ENCODE measurements at places on chromosomes 16 and 17. TPM values are rescaled to one million over a fixed set of nuclear protein-coding genes. Genes with fewer than 3 reads are reported as not detected.

DNA sequence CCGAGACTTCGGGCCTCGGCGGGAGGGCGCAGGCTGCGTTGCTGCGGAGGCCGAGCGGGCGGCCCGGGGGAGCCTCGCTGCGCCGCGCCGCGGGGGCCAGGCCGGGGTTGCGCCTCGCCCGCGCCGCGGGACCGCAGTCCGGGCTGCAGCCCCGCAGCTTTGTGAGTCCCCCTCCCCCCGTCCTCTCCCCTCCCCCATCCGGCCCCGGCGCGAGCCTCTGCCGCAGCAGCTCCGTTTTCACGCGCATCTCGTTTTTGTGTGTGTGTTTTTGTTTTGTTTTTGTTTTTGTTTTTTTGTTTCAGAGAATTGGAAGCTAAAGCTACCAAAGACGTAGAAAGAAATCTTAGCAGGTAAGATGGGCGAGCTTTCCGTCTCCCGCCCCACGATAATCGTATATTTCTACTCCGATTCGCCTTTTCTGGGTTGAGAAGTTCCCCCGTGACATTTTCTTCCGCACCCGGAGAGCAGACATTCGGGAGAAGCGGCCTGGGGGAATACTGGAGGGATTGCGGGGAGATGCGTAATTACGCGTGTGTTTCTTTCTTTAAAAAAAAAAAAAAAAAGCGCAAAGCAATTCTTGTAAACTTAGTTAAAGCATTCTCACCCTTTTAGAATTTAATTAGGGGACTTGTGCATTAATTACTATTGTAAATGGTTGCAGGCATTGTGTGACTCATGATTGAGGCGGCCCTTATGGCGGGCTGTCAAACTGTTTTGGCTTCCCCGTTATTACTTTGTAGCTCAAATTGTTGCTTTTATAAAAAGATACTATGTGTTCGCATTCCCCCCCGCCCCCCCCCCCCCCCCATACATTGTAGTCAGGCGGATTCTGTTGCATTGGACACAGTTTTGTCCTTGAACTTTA, 732 bp downstream of the TNRC6A start:
- peak; percentile 16 for DNase-seq

The B3GNT9 gene
- 63.0 TPM for total RNA-seq

The ZNF19 gene
- 5.8 TPM for total RNA-seq

The TP53TG3F gene
- total RNA-seq, result not detected

- DNase-seq, result no peak
Observed at GRCh38 chr17:50042211-50042610, 13.7 kb upstream of the ITGA3 start.

- peak; percentile 40 for DNase-seq
Observed at GRCh38 chr16:57372372-57373116, at the start of gene CX3CL1. CX3CL1 (plus strand) TSS chr16:57372490; CDS start chr16:57372569, 79 bp downstream.

DNA sequence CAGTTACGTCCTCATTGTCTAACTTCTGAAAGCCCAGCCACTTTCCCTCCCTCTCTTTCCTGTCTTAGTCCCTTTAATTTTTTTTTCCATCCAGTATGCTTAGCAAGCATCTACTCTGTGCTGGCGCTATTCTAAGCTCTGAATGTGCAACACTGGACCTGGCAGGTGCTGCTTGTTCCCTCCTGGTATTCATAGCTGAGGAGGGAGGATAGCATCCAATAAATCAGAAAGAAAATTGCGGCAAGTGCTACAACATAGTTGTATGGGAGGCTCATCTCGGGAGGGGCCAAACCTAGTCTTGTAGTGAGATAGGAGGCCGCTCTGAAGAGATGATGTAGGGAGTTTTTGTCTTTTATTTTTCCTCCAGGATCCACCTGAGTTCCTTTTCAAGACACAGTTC, 457.3 kb upstream of the HSBP1 start:
- DNase-seq, result no peak

DNA sequence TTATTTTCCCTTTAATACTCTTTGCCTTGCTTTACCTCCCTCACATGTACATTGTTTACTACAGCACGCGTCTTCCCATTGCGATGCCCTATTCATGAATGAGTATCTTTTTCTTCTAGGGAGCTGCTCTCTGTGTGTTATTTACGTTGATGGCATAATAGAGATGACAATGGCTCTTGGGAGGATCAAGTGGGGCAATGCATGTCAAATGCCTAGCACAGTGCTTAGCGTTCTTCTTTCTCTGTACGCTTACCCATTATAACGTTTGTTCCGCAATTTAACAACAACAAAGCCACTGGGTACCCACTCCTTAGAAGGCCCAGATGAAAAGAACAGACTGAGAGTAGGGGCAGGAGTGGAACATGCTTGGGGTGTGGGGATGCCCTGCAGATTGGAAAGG, 271.6 kb upstream of the TNRC6C start:
- DNase-seq, result no peak

- DNase-seq, result peak; percentile 89
Observed at GRCh38 chr17:75182569-75183436, at the start of gene SUMO2. SUMO2 (minus strand) TSS chr17:75182959; CDS start chr17:75182834, 125 bp downstream.

The SGSM2 gene
- total RNA-seq, result 23.3 TPM

The STH gene
- total RNA-seq, result not detected

The TPSD1 gene
- not detected for total RNA-seq

DNA sequence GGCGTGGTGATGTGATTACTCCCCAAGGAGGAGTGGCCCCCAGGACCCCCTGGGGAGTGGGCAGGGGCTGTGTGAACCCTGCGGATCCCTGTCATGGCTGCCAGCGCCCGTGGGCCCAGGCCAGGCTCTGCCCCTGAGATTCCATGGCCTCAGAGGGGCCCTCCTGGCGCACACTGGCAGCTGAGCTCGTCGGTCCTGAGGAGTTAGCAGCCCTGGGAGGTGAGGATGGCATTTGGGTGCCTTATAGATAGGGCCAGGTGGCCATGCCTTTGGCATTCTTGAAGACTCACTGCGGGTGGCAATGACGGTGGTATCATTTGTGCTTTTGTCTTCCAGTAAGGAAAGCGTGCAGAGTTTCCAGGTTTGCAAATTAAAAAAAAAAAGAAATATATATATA, 146.8 kb upstream of the GSE1 start:
- DNase-seq, result no peak

DNA sequence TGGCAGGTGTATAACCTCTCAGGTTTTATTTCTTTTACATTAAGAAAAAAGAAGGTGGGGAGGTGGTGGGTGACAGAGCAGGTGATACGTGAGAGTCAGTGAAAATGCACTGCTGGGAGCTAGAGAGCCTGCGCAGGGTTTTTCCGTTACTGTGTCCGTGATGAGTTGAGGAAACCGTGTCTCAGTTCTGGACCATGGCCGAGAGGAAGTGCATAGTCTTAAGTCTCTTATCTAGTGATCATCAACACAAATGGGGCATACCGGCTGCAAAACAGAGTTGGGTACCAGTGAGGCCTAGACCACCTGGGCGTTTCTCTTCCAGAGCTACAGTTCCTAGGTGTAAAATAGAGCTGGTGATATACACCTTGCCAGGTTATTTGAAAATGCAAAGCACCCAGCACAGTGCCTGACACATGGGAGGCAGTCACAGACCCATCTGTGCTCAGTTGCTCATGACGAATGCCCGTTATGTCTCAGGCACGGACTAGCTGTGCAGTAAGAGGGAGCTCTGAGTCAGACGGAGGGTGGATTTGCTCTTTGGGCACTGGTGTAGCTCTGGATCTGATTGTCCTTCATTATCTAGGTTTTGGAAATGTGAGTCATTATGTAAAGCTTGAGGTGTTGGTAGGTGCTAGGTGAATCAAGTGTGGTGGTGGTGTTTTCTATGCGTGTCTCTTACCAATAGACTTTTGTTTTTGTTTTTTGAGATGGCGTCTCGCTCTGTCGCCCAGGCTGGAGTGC, 60.9 kb downstream of the RPTOR start:
- DNase-seq, result peak; percentile 81

DNA sequence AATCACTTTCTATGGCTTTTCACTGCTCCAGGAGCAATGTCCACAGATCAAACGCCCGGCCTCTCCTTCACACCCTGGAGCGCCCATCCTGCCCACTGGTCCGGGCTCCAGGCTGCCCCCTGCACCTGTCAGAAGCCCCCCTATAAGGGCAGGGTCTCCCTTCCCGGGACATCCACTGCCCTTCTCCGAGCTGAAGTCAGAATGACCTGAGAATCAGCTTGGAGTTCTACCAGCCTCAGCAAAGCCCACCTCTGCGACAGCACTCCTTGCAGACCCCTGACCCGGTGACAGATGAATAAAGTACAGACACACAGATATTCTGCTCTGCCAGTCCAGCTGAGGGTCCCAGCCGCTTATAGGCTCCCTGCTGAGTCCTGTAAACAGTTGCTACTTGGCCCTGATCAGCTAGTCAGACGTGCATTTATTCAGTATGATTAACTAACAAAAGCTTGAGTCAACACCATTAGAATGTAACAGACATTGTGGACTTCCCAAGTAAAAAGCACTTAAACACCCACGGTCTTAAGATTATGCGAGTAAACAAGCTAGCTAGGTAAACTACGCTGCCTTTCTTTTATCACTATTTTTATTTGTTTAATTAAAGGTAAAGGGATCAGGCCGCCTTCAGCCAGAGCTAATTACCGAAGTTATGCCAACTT, 4.8 kb downstream of the SLC7A5 start:
- DNase-seq, result no peak

DNA sequence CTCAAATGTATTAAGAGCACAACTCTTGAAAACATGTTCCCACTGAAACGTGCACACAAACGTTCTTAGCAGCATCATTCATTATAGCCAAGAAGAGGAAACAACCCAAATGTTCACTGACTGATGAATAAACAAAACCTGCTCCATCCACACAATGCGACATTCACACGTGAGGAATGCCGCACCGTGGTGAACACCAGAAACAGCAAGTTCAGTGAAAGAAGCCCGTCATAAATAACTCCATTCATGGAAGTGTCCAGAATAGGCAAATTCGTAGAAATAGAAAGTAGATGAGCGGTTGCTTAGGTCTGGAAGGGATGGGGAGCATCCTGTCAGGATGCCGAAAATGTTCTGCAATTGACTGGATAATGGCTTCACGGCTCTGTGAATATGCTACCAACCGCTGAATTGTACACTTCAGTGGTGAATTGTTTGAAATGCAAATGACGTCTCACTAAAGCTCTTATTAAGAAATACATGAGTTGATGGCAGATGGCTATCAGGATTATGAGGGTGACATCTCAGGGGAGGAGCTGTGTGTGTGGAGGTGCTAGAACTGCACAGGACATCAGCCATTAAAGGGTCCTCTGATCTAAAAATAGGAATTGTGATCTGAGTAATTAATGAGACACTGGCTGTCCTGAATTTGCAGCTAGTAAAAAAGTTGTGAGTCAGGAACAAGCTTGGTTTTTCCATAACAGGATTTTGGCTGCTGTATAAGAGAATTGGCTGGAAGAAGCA, 771.0 kb downstream of the KCNJ18 start:
- DNase-seq, result no peak

- no peak for DNase-seq
Observed at GRCh38 chr17:40859536-40859935, 7.5 kb downstream of the KRT12 start.

DNA sequence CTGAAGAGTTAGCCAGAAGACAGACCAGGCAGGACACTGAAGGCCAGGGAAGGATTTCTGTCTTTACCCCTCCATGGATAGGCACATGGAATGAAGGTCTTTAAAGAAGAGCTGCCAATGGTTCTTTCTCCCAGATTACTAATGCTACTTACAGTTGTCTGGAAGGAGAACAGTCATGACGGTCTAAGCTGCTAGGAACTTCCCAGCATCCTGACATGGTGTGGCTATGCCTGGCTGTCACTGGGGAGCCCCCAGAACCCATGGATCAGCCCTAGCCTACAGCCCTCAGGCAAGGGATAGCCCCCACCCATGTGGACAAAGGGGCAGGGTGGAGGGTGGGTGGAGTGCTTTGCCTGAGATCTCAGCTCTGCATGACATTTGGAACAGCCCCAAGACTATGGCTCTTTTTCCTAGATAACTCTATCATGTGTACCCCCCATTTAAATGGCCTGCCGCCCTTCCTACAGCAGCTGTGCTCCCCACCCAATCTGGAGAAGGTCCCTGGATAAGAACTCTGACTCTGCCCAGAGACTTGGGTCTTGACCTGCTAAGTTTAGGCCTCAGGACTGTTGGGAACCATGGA, 9.2 kb upstream of the KAT7 start:
- no peak for DNase-seq

- no peak for DNase-seq
Observed at GRCh38 chr17:15440347-15440746, 27.1 kb downstream of the CDRT4 start.

GRCh38 chr17:57253362-57254065, 2.8 kb upstream of the MSI2 start:
- no peak for DNase-seq

The CUEDC1 gene
- 8.0 TPM for total RNA-seq

DNA sequence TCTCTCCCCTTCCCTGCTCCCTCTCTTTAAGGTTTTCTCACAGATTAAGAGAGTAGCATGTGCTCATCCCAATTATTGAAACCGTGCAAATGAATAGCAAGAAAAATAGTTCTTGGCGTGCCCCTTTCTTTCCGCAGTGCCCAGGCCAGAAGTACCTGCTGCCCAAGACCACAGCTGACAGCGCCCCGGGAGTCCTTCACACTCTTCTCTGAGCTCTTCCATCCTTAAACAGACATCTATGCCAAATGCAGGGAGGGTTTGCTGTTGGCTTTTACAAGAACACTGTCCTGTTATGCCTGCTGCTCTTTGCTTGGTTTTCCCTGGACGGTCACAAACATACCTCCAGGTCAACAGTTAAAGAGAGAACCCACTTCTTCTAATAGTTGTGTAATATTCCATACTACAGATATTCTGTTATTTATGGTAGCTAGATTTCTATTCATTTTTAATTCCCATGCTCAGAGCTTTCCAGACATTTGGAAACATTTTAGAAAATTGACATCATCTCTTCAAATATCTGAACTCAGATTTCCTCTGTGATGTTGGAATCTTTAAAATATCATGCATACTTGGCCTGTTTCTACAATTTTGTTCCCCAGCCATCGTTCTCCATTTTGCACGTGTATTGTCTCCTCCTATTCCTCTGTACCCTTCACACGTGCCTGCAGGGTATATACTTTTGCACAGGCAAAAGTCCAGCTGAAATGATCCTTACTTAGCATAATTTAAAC, 416.7 kb downstream of the WWOX start:
- no peak for DNase-seq

GRCh38 chr16:82626791-82627261, at the start of gene CDH13:
CDH13 (plus strand) TSS chr16:82626969.
- peak; percentile 76 for DNase-seq

DNA sequence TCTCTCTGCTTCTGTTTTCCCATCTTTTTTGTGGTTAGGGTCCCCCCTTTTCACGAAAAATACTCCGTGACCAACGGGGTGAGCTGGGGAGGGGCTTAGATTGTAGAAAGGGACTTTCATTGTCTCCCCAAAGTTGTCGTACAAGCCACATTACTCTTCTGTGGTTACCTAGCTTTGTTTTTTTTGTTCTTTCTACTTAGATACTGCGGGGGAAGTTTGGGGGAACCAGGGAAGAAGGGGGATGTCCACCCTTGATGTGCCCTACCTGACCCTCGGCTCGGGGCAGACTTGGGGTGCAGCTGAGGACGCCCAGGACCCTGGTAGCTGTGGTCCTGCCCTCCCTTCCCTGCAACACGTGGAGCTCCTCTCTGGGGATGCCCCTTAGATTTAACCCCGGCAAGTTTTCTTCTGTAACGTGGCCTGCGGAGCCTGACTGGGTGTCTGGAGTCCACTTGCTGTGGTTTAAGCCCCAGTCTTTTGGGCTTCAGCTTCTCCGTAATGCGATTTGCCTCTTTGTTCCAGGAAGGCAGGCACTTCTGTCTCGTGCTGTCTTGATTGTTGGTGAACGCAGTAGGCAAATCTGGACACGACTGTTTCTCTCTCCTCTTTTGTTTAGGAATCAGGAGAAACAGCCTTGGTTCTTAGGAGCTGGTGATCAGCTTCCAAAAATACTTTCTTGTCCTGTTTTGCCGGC, 892 bp downstream of the ABCC1 start:
- DNase-seq, result peak; percentile 47

The WNT9B gene
- total RNA-seq, result not detected

GRCh38 chr17:31433091-31433790, 41.8 kb downstream of the RAB11FIP4 start:
- no peak for DNase-seq

The SCGB1C2 gene
- not detected for total RNA-seq

The STAC2 gene
- not detected for total RNA-seq
